ENCODE measurements at places on chromosomes 7 and 10.

DNA sequence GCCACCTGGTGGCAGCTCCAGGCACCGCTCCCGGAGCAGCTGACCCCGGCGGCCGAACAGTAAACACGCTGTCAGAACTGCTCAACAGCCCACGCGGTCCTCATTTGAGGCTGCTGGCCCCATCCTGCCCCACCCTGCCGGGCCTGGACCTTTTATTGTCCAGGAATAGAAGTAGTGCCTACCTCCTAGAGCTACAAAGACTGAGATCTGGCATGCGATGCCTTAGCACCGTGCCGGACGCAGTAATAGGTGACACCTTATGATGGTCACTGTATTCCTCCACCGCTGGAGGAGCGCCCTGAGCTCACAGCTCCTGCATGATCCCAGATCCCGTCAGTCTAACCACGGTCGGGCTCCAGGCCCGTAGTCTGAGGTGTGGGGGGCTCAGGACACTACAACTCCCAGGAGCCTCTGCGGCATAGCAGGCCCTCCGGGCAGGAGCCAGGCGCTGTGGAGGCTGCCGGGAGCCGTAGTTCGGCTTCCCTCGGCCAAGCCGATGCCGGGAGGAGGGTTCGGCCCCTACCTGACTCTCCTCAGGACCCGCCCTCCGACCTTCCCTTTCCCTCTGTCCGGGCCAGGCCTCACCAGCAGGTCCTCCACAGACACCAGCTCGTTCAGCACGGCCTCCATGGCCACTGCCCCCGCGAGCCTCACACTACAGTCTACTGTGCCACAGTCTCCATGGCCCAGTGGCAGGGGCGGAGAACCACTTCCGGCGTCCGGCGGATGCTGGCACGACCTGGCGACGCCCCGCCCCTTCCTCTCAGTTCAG is at the start of gene FIS1:
Gene FIS1, minus strand, starts transcription at position 707 of the 772 bp plus-strand sequence. Its CDS starts 77 bp downstream, at position 630.
- DNase-seq = peak; percentile 92

GRCh38 chr10:115996031-115996430 is 277.0 kb downstream of the GFRA1 start:
- DNase-seq = no peak

- DNase-seq = no peak
Measured at GRCh38 chr7:26782501-26782900, 81.9 kb downstream of the SKAP2 start.

GRCh38 chr10:100970076-100970913 is 991 bp downstream of the SEMA4G start:
- no peak for DNase-seq

- no peak for DNase-seq
Measured at GRCh38 chr7:34486371-34486770, 171.6 kb upstream of the NPSR1 start.

DNA sequence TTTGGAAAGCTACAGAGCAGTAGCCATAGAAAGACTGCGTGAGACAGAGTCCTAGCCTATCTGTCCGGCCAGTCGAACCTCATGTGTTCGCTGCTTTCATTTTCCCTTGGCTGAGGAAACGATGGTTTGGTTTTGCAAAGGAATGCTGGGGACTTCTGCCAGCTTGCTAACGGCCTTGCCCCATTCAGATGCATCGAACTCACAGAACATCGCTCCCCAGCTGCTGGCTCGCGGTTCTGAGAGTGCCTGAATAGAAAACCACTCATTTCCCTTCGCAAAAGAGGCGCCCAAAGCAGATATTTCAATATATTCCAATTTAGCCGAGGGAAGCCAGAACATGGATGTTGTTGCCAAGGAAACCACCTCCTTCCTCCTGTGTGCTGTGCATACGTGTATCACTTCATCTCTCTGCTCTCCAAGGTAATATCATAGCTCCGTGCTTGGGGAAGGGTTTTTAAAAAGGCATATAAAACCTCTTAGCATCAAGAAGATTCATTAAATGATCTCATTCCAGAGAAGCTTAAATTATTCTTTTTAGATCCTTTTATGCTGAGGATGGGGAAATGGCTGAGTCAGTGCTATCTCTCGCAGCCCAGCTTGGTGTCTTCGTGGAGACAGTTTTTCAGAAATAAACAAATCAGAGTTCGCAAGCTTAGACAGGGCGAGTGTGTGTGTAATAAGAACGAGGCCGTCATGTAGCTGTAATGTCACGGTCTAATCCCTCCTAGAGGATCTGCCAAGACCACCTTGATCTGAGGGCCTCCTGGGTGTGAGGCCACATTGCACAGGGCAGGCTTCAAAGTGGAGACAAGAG is 215.2 kb downstream of the RPS24 start:
- no peak for DNase-seq

DNA sequence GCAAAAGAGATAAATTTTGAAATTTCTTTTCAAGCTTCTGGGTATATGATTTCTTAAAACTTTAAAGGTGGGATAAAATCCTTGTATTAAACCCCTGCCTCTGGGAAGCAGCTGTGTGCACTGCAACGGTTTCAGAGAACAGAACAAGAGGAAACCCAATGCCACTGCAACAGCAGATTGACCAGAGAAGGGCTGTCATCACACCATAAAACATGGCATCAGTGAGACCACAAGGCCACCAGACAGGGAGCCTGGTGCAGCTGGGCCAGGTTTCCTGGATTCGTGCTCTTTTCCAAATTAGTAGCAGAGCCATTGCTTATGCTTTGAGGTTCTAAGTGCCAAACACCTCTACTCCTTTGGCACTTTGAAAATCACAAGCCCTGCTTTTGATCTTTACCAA is 152.4 kb downstream of the PRPF18 start:
- DNase-seq = no peak

DNA sequence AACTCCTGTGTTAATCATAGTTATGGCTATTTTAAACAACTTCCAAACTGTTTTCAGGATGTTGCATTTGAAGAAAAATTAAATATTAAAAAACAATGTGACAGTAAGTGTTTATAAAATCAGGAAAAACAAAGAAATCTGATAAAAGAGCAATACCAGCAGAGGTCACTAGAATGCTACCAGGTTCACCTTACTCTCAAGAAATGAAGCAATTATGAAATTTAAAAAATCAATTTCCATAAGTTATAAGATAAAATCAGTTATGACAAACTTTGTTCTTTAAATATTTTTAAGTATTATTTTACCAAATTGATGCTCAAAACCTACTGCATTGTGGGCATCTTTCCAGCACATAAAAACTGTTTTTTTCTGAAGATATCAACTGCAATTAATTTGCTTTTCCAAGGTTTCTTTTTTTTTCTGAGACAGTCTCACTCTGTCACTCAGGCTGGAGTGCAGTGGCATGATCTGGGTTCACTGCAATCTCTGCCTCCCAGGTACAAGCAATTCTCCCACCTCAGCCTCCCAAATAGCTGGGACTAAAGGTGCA is 50.7 kb upstream of the RHEB start:
- no peak for DNase-seq

DNA sequence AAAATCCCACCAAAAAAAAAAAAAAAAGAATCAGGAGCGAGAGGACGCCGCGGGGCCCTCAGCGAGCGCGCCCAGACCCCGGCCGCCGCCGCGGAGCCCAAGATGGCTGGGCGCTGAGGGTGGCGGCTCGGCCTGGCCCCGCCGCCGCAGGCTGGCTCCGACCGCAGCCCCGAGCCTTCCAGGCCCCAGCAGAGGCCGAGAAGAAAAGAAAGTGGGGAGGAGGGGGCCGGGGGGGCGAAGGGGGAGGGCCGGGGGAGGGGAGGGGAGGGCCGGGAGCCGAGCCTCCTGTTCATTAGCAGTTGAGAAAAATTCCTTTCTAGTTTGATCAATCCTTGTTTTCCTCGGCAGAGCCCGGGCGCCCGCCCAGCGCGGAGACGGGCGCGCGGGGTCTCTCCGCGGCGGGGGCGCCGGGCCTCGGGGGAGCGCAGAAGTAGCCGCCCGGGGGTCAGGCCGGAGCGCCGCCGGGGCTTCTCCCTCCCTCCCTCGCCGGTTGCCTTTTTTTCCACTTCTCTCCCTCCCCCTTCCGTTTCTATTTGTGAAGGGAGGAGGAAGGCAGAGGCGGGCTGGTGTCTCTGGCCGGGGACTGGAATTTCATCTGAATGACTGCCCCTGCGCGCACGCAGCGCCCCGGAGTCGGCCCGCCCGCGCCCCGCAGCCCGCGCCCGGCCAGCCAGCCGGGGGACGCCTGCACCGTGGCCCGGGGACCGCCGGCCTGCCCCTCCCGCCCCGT is 778 bp upstream of the TRIM8 start:
- peak; percentile 68 for DNase-seq

DNA sequence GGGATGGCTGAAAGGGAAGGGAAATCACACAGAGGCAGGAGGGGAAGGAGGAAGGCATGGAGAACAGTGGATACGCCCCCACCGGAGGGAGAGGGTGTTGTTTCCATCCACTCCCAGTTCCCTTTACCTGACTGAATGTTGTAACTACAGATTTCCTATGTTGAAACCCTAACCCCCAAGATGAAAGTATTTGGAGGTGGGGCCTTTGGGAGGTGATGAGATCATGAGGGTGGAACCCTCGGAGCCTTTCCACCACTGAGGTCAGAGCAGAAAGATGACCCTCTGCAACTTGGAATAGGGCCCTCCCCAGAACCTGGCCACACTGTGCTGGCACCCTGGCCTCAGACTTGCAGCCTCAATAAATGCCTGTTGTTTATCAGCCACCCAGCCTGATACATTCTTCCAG is 48.6 kb upstream of the CNPY1 start:
- DNase-seq = no peak

GRCh38 chr7:28854750-28855074 is 103.4 kb downstream of the TRIL start:
- no peak for DNase-seq

GRCh38 chr10:125881192-125881591 is at the start of gene DHX32:
TSS of gene DHX32 (minus strand) at chr10:125881292. CDS start at chr10:125880824, 468 bp downstream.
- DNase-seq = no peak

DNA sequence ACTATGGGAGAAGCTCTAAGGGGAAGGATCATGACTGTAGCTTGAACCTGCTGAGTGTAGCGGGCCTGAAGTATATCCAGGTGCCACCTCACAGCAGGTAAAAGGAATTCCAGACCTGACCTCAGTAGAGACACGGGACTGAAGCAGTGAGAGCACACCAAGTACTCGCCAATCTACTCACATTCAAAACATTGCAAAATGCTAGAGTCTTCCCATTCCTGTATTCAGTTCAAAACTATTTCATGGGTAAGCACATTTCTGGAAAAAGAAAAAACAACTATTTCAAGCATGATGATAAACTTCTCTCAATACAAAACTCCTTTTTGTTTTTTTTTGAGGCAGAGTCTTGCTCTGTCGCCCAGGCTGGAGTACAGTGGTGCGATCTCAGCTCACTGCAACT is 121.9 kb upstream of the AUTS2 start:
- DNase-seq = no peak
